Cardiac muscle cell (in vitro differentiated cells and primary cell): ENCODE measurements at places on chromosomes 5 and 9. TPM values are rescaled to one million over a fixed set of nuclear protein-coding genes. Genes with fewer than 3 reads are reported as not detected.

The PCDHGA2 gene
- 0.95 and 1.8 TPM in 2 replicates for total RNA-seq

The DCTN3 gene
- total RNA-seq = 79.8 and 82.7 TPM in 2 replicates

The PLEKHG4B gene
- 15.0 and 20.1 TPM in 2 replicates for total RNA-seq

The PHF24 gene
- total RNA-seq = 1.1 and 2.9 TPM in 2 replicates
